ENCODE measurements at places on chromosomes 4 and X.

DNA sequence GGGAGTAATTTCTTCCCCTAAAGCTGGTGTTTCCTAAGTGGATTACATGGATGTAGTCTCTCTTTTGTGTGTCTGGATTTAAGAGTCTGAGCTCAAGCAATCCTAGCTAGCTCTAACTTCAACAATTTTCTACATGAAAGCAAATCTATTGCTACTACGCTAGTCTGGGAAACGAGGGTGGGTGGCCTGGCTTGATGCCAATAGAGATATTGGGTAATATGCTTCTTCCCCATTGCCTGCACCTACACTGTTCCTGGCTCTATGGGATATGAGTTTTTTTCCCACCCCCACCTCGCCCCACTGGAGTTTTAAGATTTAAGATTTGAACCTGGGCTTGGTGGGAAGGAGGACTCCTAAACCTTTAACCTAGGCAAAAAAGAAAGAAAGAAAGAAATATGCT is 158.8 kb downstream of the RBM46 start:
- DNase-seq: no peak

GRCh38 chrX:20265726-20266681 is 705 bp downstream of the RPS6KA3 start:
- no peak for DNase-seq

DNA sequence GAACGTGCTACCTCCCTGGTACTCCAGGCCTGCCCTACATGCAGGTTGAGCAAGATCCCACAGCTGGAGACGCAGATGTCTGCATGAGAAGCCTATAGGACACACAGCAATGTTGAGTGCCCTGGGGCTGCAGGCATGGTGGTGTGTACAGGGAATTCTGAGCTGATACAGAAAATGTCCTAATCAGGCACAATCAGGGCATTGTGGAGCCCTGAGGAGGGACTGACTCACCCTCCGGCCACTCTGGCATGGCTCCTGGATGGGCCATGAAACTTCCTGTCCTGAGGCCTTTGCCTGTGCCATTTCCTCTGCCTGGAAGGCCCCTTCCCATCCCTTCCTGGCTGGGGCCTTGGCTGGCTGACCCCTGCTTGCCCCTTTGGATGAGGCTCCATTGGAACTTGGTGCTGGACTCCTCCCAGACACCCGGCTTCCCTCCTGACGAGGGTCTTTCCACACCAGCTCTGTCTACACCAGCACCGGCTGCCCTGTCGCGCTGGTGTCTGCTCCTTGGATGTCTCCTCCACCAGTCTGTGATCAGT is 16.7 kb upstream of the AFAP1 start:
- no peak for DNase-seq

DNA sequence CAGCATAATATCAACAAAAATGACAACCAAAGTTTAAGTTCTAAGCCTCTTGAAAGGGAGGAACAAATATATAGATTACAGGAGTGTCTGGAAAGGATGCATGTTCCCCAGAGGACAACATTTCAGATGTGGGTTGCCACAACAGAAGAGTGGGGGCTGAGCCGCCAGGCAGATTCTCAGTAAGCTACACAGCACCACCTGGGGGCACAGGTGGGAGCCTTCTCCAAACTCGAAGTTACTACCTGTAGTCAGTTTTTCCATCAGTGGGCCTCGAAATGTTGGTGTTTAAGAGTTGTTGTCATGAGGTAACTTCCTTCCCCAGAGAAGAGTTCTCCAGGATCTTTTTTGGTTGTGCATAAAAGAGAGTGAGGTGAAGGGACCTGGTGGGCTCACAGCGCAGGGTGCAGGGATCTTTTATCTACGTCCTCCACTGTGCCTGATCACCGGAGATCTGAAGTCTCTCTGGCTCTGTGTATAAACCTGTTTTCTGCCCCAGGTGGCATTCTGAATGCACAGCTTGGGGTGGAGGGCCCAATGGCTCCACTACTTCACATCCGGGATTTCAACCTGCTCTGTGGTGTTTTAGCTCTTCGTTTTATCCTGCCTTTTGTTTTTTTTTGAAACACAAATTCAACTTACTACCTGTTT is 58.4 kb upstream of the STS start:
- DNase-seq: no peak

DNA sequence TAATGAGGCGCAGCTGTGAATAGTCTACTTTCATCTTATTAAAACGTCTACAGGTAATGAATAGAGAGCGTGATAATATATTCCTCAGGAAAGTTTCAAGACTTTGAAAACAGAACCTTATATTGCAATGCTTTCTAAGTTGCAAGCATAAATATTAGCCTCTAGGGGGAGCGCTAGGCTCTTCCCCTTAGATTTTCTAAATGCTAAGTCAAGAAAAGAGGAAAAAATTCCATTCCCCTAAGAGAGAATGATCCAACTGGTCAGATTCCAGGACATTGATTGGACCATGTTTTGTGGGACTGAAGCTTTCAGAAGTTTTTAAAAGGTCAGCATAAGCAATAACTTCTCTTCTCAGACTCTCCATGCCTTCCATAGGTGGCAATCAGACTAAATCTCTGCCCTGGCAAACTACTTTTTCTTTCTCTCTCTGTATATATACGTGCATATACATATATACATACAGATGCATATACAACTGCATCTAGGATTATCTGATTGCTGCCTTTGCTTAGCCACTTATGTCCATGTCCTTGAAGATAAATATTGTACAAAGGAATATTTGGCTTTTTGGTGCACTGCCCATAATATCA is 492.9 kb downstream of the INPP4B start:
- DNase-seq: no peak

DNA sequence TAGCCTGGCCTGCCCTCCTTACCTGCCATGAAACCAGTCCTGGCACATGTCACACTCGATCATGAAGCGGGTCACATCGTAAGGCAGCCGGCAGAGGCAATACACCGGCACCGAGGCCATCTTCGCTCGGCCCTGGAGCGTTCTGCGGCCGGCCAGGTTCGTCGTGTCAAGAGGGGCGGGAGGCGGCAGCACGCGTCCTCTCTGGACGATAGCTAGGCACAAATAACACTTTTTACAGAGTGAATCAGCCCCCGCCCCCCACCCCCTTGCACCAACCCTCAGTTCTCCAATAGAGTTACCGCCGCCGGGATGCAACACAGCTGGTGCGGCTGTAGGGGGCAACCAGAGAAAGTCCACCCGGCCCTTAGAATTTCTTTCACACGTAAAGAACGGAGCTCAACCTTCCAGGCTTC is 1.7 kb downstream of the PHF8 start:
- no peak for DNase-seq

DNA sequence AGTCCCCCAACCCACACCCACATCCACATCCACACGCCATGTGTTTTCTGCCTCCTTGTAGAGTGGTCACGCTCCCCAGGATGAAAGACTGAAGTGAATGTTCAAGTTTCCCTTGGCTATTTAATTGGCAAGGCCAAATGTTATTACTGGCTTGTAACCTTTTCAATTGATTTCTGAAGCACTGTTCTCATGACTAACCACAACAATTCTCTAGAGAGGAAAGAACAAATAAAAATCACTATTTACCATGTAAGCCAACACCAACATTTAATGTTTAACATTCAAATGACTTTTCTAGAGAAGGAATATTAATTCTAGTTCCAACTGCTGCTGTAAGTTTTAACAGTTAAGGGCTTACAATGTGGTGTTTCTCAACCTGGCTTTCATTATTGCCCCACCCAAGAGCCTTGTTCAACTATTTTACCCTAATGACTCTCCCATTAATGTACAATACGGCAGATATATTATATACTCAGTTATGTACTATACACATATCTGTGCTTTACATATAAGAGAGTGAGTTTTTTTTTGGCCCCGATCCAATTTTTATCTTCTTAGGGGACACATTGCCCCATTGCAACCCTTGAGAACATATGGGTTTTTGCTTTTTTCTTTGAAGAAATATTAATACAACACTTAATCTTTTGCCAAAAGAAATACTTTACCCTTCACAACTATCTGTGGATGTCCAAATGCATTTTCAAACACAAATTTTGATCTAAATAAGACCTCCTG is 46.5 kb downstream of the RELL1 start:
- no peak for DNase-seq

GRCh38 chrX:9466124-9466495 is 1.3 kb downstream of the TBL1X start:
- no peak for DNase-seq

GRCh38 chrX:131441033-131441432 is 102.8 kb upstream of the OR13H1 start:
- DNase-seq: no peak

GRCh38 chrX:131365766-131366165 is 76.7 kb upstream of the IGSF1 start:
- DNase-seq: no peak

GRCh38 chr4:100796332-100796731 is 278.5 kb upstream of the EMCN start:
- no peak for DNase-seq

DNA sequence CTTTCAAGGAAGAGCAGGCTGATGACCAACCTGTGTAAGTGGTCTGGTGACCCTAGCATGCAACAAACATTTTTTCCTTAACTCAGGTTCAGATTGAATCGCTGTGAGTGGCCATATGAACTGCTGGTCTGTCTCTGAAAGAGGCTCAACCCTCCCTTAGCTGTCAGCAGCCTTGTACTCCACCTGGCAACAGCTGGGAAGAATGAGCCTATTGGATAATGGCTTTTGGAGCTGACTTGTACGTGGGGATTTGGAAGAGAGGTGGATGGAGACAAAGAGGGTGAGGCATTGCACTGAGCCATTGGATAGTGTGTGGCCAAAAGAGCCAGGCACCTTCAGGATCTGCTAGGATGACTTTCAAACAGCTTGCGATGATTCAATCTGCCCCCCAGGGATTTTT is 35.7 kb upstream of the BMP15 start:
- DNase-seq: no peak

DNA sequence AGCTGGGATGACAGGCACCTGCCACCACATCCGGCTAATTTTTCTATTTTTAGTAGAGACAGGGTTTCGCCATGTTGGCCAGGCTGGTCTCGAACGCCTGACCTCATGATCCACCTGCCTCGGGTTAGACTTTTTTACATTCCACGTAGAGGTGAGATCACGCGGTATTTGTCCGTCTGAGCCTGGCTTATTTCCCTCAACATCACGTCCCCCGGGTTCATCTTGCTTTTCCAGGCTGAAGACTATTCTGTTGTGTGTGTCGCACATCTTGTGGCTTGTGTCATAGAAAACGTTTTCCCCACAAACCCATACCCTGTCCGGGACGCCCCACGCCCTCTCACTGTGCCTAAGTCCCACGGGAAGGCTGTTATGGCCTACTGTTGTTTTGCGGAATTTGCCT is 185.3 kb downstream of the CRLF2 start:
- DNase-seq: no peak

DNA sequence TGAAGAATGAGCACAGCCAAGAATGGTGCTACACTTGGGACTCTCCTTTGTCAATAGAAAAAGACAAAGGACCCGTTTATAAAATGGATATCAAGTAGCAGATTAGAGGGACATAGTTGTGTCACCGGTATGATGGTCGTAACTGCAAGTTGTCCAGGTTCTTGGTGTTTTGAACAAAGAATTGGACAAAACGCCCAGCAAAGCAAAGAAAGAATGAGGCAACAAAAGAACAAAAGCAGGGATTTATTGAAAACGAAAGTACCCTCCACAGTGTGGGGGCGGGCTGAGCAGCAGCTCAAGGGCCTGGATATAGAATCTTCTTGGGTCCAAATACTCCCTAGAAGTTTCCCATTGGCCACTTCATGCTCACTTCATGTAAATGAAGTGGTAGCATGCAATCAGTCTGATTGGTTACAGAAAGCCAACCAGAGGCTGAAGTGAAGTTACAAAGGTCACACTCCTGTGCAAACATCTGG is 54.7 kb downstream of the SHROOM3 start:
- DNase-seq: no peak

GRCh38 chrX:77640702-77641101 is 145.3 kb downstream of the ATRX start:
- no peak for DNase-seq

- DNase-seq: no peak
Observed at GRCh38 chr4:144174401-144175067, 34.0 kb upstream of the GYPA start.

GRCh38 chrX:124239911-124240310 is 92.5 kb upstream of the TEX13D start:
- no peak for DNase-seq

- no peak for DNase-seq
Observed at GRCh38 chr4:146029939-146030710, 91.5 kb upstream of the ZNF827 start.

DNA sequence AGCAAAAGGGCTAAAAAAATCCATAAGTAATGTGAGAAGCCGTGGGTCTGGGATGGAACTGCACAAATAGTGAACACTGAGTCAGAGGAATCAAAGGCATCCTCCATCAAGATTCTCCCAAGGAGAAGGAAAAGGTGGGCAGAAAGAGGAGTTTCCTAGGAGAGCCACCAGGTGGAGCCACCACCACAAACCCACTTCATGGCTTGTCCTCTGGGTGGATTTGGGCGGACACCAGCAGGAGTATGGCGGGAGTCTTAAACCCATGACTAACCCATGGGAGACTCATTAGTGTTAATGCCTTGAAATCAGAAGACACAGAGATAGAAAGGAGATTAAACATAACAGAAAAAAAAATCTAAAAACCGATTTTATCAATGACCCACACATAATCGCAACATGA is 147.7 kb downstream of the SH3KBP1 start:
- DNase-seq: no peak

DNA sequence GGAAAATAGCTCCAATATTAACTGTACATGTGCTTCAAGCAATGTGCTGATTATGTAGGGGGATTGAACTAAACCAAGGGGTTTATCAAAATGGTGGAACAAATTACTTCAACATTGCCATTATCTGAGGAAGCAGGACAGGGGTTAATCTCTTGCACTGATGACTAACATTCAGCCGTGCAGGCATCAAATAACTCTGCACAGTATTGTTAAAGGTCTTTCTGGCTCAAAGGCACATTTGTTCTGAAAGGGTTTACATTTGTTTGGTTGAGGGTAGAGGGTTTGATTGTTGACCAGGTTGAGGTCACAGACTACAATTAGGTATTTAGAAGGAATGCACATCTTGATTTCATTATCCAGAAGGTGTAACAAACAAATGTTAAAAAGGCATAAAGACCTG is 32.2 kb upstream of the CCSER1 start:
- DNase-seq: no peak

- no peak for DNase-seq
Observed at GRCh38 chr4:104472766-104473165, 21.9 kb downstream of the CXXC4 start.

- no peak for DNase-seq
Observed at GRCh38 chr4:57501720-57502119, 391.5 kb upstream of the IGFBP7 start.

GRCh38 chrX:11241720-11242119 is 51.5 kb upstream of the AMELX start:
- DNase-seq: no peak

DNA sequence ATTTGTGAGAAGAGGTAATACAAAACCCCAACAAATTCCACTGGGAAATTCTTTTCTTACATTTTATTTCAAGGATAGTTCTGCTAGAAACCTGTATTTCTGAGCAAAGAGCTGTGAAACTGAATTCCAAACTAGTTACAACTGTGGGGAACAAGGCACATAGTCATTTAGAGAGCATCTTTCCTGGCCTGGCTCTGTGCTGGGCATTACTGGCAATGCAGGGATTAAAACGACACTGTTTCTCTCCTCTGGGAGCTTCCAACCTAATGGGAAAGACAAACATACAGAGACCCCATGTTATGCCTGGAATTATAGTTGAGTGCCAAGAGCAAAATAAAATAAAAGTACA is 36.5 kb downstream of the SUPT20HL1 start:
- DNase-seq: no peak

GRCh38 chrX:24498975-24499374 is 33.9 kb downstream of the PDK3 start:
- no peak for DNase-seq
